ENCODE measurements at places on chromosomes 7 and 10.

GRCh38 chr7:371779-372545 is 82.0 kb downstream of the FOXL3 start:
- DNase-seq = no peak

GRCh38 chr7:20931739-20932138 is 145.1 kb upstream of the SP8 start:
- DNase-seq = no peak

DNA sequence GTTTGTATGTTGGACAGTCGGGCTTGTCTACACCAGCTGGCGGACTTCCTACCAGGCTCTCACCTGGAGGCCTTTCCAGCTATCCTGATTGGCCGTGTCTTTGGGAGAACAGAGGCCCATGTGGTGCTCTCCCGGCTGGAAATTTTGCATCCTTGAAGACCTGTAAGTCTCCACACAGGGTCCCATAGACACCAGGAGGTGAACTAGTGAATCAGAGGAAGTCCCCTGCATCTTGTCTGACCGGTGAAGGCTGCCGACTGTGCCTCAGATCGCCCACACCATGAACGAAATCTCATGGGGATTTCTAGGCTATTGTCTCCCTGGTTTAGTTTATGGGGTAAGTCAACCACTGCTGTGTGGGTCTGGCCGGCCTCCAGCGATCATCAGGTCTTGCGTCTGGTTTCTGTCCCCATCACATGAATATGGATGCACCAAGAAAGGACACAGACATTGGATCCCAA is 108.4 kb upstream of the LYZL2 start:
- DNase-seq = no peak

DNA sequence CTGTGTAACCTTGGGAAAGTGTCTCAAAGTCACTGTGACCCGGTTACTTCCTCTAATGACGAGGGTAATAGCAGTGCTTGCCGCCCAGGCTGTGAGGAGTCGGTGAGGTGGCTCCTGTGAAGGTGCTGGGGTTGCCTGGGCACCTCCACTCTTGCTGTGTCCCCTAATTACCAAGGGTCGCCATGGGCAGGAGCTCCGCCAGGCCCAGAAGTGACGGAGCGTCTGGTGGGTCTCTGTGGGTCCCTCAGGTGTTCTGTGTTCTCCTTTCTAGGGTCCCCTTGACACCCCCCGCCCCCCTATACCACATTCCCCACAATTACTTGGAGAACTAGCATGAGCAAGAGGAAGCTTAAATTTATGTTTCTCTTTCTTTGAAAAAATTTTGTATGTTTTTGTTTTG is 161.5 kb downstream of the WDR37 start:
- DNase-seq = no peak

GRCh38 chr10:125141860-125142484 is 18.4 kb downstream of the CTBP2 start:
- no peak for DNase-seq

DNA sequence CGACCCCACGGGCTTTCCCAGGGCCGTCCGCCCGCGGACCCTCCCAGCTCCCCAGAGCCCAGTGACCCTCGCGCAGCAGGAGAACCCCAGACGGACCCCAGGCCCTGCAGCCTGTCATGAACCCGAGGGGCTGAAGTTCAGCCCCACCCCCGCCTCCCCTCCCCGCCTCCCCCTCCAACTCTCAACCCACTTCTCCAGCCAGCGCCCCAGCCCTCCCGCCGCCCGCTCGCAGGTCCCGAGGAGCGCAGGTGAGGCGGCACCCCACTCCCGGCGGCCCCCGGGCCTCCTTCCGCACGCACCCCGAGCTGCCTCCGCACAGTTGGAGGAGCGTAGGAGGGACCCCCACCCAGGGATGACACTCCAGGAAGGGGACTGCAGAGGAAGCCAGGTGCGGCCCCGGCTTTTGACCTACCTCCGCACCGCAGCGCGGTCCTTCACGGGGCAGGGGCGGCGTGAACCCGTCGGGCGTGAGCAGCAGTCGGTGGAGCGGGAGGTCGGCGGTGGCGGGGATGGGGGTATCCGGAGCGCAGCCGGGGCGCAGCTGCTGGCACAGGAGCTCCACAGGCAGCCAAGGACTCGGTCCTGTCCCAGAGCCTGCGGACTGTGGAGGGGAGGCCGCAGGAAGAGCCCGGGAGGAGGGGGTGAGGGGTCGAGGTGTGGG is at the start of gene TMEM176A:
Gene TMEM176A (plus strand): TSS at position 189 of the 661 bp plus-strand sequence. CDS start 782 bp downstream, outside the sequence.
- no peak for DNase-seq

DNA sequence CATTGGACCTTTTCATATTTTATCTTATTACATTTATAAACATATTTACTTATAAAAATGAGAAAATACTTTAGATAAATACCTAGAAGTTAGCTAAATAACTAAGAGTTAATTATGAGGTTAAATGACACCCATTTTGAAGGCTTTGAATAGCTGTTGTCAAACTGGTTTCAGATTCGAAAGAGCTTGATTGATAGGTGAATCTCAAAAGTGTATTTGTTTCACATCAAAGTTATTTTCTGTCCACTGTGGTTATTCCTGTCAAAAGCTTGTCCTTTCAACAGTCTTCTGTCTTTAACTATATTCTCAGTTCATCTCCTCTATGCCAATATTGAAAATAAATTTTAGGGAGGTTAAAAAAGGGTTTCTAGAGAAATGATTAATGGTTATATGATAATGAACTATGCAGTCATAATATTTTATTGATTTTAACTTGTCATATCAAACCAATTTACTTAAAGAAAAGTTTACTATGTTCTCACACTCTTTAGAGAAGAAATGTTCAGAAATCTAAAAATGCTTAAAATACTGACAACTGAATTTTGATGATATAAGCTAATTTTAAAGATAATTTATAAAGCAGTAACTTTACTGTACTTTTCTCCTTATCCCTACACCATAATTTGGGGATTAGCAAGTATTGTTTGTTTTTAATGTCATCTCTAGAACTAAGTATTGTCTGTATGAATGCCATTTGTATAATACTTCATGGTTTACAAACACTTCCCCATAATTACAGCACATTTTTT is 72.0 kb upstream of the FOXP2 start:
- no peak for DNase-seq

DNA sequence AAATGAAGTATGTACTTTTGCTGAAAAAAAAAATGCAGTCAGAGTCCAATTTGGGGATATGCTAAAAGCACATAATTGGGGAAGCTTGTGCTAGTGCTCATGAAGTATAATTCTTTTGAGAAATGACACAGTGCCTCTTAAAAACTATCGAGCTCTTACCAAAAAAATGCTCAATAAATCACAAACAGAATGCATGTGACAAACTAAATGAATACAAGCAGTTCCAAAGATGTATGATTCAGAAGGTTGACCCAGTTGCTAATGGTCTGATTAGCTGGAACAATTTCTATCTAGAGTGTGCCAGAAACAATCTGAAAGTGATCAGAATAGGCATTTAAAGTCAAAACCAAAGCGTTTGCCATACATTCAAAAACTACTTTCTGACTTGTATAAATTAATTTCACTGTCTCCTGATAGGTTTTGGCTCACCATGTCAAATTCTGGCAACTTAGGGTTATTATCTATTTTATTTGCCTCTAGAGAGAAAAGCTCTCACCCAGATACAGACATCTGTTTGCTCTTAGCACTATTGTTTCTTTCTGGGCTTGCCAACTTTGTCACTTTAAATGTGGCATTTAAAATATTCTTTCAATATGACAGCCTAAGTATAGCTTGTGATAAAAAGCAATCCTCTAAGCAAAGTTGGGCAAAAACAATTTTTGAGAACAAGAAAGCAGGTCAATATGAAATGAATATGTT is 114.7 kb upstream of the AHR start:
- DNase-seq = no peak

DNA sequence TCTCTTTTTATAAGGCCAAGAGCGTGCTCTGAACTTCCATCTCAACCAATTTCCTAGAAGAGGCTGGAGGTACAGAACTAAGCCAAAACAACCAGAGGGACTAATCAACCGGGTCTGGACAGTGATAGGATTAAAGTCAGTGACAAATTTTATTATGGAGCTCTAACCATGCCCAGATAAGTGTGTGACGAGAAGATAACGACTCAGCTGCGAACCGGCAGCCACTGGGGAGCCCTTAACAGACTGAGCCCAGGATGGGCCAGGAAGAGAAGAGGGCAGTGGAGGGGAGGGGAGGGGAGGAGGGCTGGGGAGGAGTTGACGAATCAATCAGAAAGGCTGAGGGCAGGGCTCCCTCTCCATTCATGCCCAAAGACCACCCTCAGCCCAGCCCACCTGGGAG is 119.9 kb downstream of the PLXNA4 start:
- DNase-seq = no peak

- no peak for DNase-seq
These were observed 256.4 kb upstream of the PHYHIPL start for GRCh38 chr10:58919927-58920654.

GRCh38 chr10:44376472-44377099 is 8.3 kb downstream of the CXCL12 start:
- DNase-seq = no peak

- no peak for DNase-seq
These were observed 980 bp downstream of the ADAM8 start for GRCh38 chr10:133275684-133276092.

DNA sequence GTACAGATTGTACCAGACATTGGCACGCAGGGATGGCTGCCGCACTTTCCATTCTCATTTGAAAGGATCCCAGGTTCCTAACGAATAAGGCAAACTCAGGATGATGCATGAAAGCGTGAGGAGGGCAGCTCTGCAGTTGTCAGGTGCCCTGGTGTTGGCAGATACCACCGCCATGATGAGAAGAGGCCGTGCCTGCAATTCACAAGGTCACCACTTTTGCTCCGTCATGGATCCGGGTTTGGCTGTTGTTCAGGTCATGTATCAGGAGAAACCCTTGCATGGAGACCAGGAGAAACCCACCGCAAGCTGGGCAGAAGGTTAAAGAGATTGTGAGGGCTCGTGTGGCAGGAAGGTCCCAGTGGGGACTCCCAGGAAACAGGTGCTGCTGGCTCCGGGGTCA is 233.2 kb downstream of the KLF6 start:
- DNase-seq = no peak

- DNase-seq = no peak
These were observed 202.9 kb downstream of the GRM3 start for GRCh38 chr7:86846494-86847190.
